ENCODE measurements at places on chromosomes 4 and X.

DNA sequence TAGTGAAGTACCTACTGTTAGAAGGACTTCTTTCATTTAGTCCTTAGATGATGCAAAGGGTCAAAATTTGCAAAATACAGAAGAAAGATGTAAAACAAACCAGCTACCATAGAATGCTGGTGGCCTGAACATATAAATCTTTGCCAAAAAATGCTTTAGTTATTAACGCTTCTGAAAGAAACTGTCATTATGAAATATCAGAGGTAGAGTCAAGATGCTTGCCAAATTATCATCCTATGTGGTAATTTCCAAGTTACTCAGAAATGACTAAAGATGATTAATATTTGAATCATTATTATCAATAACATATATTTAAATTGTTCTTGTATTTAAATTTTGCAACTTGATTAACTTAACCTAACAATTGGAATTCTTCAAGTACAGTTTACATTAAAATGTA lies 588.4 kb upstream of the FAM241A start:
- DNase-seq = no peak

- no peak for DNase-seq
Observed at GRCh38 chr4:112296949-112297880, at the start of gene ALPK1. Gene ALPK1, plus strand, starts transcription at chr4:112297369.

DNA sequence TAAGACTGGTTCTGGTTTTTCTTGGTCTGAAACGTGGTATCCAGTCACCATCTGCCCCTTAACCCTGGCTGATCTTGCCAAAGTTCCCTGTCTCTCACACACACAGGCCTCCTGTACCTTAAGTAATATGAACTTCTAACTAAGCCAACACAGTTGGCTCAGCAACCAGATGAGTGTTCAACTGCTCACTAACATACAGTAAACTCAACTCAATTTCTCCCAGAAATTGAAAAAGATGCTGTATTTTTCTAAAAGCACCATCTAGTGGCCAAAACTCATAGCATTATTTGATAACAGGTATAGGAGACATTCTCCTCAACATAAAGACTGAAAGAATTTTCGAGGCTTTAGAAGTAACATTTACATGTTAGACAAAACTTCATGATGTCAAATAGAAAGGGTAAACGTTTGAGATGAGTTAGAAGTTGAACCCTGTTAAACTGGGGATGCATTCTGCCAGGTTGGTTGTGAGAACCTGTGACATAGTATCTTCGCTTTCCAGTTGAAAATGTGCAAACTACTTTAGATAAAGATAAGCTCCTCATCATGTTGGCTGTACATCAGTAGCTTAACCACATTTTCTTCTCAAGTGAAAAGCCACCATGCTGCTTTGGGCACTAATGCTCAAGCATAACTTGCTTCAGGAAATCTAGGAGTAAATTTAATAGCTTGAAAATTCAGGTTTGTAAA lies 31.2 kb downstream of the CCNI start:
- peak; percentile 29 for DNase-seq

DNA sequence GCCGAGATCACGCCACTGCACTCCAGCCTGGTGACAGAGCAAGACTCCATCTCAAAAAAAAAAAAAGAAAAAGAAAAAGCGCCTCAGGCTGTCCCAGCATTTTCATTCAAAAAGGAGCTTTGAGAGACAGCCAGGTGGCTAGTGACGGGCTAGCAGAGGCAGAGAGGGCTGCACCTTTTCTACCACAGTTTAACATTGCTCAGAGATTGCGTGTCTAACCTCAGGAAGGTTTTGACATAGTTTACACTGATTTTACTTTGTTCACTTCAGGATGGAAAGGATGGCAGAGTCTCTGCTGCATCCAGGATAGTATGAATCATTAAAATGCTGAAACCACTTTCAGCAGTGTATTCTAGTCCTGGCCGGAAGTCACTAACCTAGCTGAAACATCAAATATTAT lies 28.1 kb downstream of the ZFP42 start:
- no peak for DNase-seq

DNA sequence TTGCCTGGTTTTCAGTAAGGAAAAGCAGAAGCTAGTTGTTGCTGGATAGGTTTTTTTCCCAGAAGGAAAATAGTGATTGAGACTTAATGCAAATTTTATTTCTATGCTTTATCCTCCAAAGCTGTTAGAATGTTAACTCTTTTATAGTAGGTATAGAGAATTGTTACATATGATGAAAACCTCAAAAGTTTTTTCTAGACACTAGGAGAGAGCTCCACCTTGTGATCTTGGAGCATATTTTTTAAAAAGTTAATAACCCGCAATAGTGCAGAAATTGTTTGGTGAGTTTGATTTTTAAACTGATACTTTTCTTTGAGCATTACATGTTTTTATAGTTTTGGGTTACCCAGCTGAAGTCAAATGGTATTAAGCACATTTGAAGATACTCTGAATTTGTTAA lies 56.5 kb downstream of the STAG2 start:
- no peak for DNase-seq

- peak; percentile 61 for DNase-seq
Observed at GRCh38 chr4:8128100-8128856, 30.3 kb downstream of the ABLIM2 start.

GRCh38 chr4:72666910-72667309 lies 97.9 kb upstream of the ADAMTS3 start:
- no peak for DNase-seq

- no peak for DNase-seq
Observed at GRCh38 chr4:74021601-74022000, 16.9 kb downstream of the CXCL3 start.

DNA sequence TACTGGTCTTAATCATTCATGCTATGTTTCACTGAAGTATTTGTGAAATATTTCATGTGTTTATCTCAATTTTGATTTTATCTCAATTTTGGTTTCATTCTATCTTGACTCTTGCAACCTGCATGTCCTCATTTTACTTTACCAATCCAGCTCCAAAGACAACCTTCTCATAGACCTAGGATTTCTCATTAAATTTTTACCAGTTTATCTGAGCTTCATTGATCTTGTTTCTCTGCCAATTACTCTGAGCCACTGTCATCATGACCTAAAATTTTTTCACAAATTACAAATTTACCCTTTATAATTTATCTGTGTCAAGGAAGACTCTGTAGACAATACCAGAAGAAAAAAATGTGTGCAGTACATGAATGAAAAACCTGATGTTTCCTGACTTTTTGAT lies 18.6 kb upstream of the UGT2B17 start:
- DNase-seq = no peak

Data from SHP77 treated with DMSO at 0.1 percent for 48 hours (cell line).